ENCODE measurements at places on chromosomes 5 and 9.
A peak's percentile ranks its signal among the peaks of the same experiment; 100 is the strongest.

GRCh38 chr9:70484232-70485130 is 70.0 kb upstream of the KLF9 start:
- peak; percentile 75 for DNase-seq

DNA sequence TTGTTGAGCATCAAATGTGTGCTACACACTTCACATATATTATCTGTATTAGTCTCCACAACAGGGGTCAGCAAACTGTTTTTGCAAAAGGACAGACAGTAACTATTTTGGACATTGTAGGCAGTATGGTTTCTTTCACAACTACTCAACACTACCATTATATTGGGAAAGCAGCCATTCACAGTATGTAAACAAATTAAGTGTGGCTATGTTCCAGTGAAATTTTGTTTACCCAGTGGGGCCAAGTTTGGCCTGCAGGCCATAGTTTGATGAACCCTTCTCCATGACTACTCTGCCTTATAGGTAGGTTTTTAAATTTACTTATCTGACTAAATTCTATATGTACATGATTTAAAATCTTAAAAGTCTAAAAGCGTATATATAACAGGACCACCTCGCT is 13.0 kb upstream of the FAM151B start:
- DNase-seq, result no peak

- DNase-seq, result no peak
These were observed 8.4 kb upstream of the SH3TC2 start for GRCh38 chr5:149071216-149071615.

DNA sequence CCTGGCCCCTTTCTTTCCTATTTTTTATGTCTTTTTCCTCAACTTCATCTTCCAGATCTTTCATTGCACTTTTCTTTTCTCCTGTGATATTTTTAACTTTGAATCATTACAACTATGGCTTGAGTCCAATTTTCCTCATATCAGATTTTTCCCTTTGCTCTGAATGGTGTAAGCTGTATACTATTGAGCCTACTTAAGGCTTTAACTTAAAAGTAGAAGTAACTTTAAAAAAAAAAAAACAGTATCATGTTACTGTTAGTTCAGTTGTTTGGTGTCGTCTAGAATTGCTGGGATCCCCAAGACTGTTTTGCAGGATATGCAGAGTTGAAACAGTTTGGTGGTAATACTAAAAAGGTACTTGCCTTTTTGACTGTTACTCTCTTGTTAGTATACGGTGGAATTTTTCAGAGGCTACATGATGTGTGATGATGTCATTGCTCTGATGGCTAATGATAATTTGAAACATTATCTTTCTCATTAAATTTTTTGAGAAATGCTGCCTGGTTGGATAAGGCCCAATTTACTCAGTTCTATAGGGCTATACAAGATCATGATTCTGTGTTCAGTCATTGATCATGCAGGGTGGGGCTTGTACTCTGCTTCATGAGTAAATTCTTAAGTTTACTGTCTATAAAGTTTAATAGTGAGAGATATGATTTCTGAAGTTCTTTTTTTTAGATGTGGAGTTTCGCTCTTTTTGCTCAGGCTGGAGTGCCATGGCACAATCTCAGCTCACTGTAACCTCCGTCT is 8.8 kb downstream of the NAA35 start:
- no peak for DNase-seq

- peak; percentile 49 for DNase-seq
These were observed 519 bp downstream of the HSPA5 start for GRCh38 chr9:125240649-125240999.

- DNase-seq, result no peak
These were observed 68.5 kb downstream of the RICTOR start for GRCh38 chr5:39005566-39006232.

DNA sequence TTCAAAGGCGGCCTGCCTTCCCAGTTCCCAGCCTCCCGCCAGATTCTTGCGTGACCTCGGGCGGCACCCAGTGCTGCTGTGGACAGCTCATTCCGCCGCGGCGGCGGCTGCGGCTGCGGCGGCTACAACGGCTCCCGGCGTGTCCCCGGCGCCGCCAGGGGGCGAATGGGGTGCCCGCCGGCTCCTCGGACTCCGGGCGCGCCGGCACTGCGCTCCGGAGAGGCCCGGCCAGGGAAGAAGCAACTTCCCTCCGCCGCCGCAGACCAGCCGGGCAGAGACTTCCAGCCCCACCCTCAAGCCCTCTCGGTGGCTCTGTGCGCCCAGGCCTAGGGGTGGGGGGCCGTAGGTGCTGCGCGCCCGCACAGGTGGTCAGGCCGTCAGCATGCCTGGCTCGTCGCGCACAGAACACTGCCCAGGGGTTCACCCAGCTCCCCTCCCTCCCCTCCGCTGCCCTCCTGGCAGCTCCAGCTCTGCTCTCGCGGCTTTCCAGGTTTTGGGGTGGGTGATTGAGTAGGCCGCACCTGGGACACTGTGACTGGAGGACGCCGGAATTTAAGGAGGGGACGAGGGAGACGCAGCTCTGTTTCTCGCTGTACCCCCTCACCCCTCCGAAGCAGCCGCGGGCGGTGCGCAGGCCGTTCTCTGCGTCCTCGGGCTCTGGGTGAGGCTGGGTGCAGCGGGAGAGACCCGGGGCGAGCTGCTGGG is 20.2 kb downstream of the IGIP start:
- DNase-seq, result peak; percentile 86

DNA sequence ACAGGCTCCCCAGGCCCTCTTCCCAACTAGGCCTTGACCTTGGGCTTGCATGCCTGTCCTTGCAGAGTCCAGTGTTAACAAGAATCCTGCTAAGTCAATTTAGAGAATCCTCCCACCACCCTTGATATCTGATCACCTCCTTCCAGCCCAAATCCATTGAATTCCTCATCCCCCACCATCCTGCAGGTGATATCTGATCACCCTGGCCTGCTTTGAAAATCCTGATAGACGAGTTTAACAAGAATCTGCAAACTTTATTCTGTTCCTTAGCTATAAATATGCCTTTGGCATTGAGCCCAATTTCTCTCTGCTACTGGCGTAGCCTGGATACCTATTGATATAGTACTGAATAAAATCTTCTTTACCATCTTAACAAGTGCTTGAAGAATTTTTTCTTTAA is 125.5 kb downstream of the DIRAS2 start:
- DNase-seq, result no peak

GRCh38 chr5:119275146-119275545 is 80.7 kb upstream of the TNFAIP8 start:
- DNase-seq, result no peak

GRCh38 chr5:59487068-59487686 is 406.3 kb downstream of the PDE4D start:
- DNase-seq, result no peak

- no peak for DNase-seq
These were observed 531.2 kb upstream of the ZNF608 start for GRCh38 chr5:125277494-125278154.

DNA sequence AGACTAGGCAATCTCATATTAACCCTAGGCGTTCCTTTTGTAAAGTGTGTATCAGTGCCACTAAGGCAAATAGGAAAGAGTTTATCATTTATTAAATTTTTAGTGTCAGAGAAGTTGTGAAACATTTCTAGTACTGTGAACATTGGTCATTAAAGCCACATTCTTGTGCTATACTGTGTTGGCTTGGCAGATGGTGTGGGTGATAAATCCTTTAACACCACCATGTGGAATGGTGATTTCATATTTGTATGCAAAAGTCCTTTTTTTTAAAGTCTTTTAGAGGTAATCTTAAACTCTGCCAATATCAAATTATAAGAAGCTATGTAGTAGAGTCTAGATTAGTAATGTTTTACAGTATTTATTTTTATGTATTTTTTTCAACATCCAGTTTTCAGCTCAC is 18.1 kb downstream of the SLC12A2 start:
- DNase-seq, result no peak

DNA sequence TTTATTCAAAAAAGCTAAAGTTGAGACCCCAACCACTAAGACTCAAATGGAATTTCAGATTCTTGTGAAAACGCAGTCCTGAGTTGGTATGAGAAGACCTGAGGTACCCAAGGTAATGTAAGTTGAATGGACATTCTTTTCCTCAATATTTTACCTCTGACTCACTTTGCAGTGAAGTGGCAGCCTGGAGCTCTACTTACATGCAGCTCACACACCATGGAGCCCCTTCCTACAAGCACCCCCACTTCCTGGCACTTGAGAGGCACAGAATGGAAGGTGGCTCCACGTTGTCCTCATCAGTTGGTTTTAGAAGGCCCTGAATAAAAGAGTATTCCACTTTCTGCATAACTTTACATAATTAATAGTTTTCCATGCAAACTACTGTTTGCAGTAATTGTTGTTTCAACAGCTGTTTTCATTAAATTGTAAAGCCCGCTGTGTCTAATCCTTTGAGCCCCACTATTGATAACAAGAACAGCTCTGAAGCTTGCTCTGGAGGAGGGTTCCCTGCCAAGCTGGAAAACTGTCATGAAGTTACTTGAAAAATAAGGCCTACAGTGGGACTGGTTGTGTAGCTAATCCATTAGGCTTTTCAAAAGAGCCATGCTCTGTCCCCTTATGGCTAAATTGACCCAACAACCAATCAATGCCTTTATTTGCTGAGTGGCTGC is 102.2 kb upstream of the SPATA31D4 start:
- no peak for DNase-seq

DNA sequence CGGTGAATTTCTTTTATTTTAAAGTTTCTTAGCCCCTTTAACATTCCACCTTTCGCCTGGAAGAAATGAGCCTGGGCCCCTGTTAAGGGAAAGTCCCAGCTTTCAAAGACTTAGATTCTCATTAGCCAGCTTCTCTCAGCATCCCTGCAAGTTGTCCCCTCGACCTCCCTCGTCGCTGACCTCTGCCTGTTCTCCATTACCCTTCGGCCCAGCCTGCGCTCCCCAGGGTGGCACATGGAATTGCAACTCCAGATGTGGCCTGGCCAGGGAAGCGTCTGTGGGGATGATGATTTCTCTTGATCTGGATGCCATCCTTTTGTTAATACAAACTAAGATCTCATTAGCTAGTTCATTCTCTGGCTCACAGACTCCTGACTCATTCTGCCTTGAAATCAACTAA is 43.4 kb upstream of the FANCC start:
- no peak for DNase-seq

- peak; percentile 73 for DNase-seq
These were observed 368 bp upstream of the CCDC180 start for GRCh38 chr9:97307091-97307490.

- peak; percentile 61 for DNase-seq
These were observed 1.4 kb downstream of the ERGIC1 start for GRCh38 chr5:172835290-172835993.

GRCh38 chr5:10750909-10751308 is 10.1 kb downstream of the DAP start:
- no peak for DNase-seq

GRCh38 chr9:90251316-90251715 is 391.3 kb downstream of the DIRAS2 start:
- peak; percentile 27 for DNase-seq

GRCh38 chr5:76351577-76351976 is 51.5 kb upstream of the IQGAP2 start:
- no peak for DNase-seq

- no peak for DNase-seq
These were observed 27.6 kb downstream of the TCF7 start for GRCh38 chr5:134142052-134142451.

DNA sequence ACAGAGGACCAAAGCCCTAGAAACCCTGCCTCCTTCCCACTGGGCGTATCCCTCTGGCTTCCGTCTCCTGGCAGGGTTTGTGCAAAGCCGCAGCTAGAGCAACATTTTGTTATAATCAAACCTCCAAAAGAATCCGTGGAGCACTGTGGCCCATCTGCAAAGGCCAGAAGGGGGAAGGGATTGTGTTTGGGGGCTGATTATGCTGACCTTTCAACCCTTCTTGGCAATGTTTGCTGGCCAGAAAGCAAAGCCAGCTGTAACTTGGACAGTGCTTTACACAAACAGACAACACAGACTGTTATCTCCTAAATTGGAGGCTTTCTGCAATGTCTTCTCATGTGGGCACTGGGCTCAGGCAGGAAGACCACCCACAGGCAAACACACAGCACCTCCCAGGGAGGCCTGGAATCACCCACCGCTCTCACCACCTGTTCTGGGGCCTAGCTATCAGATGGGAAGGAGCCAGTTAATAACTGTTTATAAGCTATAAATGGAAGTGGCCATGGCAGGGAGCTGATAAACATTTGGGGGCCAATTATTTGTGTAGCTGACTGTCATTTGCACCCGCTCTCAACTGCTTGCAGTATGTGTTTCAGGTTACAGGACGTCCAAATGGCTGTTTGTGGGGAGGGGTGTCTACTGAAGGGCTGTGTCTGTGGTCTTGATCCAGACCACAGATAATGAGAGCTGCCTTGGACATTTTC is 121.6 kb upstream of the ERCC6L2 start:
- no peak for DNase-seq

DNA sequence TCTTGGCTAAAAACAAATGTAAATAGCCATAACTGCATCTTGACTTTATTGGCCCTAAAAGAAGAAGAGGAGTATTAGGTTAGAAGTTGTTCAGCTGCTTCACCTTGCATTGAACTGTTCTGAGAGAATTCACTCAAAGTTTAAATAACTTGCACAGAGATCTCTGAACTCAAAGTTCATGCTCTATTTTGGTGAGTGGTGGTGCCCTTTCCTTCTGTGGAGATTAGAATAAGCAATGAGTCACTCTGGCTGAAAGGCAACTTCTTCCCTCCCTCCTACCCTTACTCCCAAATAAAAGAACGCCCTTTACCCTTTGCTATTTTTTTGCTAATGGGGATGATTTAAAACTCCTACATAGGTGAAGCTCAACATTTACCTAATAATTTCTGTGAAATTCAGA is 48.9 kb downstream of the ERMP1 start:
- DNase-seq, result no peak

DNA sequence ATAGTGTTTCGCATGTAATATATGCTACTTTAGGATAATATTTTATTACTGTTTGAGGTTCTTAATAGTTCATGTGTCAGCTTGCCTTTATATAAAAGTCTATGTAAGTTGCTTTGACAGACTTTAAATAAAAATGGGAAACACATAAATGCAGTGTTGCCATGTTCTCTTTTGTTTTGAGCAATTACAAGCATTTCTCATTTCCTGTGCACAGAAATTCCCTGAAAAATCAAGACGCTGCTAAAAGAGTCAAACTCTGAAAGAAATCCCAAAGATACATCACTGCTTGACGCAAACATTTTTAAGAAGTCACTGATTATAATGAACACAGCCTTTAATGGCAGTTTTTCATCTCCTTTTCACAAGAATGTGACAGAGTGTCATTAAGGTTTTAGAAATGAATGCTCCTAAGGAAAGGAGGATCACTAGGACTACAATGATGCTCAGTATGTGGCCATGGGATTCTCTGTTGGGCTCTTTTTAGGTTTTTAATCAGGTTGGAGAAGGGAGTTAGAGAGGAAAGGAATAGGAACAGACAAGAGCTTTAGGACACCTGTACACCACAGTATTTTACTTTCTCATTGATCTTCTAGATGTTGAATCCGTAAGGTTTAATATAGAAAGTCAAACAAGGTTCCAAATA is 29.4 kb downstream of the ZCCHC7 start:
- DNase-seq, result peak; percentile 47

GRCh38 chr9:2620919-2621721 is 467 bp upstream of the VLDLR start:
- peak; percentile 63 for DNase-seq
